ENCODE measurements at places on chromosomes 4 and X.

DNA sequence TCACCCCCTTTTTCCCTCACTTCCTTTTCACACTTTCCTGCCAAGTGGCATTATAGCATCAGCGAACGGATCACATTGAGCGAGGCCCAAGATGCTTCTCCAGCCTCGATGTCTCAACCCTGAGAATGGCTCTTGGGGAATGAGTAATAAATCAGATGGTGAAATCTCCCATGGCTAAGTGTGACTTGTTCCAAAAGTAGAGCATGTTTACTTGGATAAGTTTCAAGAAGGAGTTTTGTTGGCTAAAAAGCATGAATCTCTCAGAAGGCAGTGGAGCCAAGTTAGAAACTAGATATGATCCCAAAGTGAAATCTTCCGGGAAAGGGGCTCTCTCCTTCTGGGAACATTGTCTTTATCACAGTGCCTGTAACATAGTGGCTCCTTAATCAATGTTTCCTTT, 316.3 kb downstream of the CAMK2D start:
- no peak for DNase-seq

DNA sequence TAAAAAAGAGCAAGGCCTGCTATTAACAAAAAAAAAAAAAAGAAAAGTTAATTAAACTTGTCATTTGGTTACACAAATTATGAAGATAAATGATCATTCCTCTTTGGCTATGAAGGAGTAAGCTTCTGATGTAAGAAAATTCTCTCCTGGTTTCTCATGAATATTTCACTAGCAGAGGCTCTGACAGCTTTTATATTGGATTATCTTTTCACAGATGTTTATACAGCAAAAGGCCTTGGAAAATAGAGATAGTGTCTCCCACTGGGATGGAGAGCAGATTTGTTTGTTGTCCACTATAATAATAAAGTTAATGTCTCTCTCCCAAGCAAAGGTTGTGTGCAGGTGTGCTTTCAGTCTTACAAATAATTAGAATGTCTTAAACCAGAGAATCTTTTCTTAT, 40.7 kb upstream of the PDGFC start:
- no peak for DNase-seq

DNA sequence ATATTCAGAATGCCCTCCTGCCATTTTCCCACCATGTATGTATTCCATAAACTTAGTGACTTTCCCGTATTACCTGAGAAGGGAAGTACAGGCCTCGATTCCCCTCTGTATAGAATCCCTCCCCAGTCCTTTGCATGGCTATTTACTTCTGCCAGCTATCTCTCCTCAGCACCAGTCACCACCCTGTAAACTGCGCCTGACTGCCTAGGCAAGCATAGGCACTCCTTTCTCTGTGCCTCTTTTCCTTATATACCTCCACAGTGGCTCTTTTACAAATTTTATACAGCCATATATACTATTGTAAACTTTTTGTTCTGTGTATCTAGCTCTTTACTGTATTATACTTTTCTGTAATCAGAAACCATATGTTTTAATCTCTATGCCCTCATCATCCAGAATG, 130.9 kb upstream of the TET2 start:
- DNase-seq = no peak

DNA sequence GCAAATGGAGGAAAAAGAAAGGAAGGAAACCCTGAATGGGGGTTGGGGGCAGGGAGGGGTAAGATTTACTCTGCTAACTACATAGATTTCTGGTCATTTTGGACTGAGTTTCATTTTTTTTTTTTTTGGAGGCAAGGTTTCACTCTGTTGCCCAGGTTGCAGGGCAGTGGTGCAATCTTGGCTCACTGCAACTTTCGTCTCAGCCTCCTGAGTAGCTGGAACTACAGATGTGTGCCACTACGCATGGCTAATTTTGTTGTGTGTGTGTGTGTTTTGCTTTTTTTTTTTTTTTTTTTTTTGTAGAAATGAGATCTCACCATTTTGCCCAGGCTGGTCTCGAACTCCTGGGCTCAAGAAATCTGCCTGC, 223.5 kb downstream of the APBB2 start:
- no peak for DNase-seq

- DNase-seq = no peak
Observed at GRCh38 chrX:151984328-151984727, 9.9 kb upstream of the GABRE start.

- no peak for DNase-seq
Observed at GRCh38 chrX:48794911-48795515, 6.9 kb upstream of the HDAC6 start.

DNA sequence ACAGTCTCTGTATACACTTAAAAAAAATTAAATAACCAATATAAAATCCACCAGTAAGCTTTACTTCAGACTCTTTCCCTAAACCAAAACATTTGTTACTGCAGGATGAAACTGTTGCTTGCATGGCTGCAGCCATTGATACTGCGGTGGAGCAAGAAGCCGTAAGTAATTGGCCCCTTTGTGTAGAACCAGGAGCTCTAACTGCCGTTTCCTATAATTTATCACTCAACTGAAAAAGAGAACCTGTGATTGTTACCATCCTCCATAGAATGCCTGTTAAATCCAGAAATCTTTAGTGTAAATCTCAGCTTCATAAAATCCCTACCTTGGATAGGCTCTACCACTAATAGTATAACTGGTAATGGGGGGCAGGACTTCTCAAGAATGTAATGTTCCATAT, 62.6 kb downstream of the KIF4A start:
- DNase-seq = no peak

GRCh38 chrX:155094468-155095061, 23.3 kb downstream of the BRCC3 start:
- DNase-seq = peak; percentile 39

DNA sequence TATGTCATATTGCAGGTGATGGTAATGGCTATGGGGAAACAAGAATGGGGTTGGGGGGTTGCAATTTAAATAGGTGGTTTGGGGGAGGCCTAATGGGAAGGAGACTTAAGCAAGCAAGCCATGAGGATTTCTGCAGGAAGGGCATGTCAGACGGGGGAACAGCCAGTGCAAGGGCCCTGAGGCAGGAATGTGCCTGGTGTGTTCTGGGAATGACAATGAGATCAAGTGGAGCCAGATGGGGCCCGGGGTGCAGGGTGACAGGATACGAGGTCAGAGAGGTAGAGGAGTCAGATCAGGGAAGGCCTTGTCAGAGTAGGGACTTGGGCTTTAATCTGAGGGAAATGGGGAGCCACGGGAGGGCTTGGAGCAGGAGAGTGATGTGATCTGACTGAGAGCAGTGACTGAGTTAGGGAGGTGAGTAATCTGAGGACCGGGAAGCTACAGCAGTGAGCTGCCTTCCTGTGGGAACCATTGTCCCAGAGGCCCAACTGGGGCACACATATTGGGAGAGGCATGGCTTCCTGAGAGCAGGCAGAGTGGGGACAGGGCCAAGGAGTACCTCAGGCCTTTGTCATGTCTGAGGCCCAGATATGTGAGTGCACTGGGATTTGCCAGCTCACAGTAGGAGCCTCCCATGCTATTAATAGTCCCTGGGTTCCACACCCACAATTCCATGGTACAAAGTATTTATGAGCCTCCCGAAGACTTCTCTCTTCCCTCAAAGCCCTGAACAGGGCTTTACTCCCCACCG, 139.8 kb downstream of the BCOR start:
- DNase-seq = no peak

GRCh38 chr4:137474711-137475301, 57.5 kb downstream of the PCDH18 start:
- peak; percentile 6 for DNase-seq

- DNase-seq = no peak
Observed at GRCh38 chr4:54586320-54586955, 71.3 kb upstream of the KIT start.

DNA sequence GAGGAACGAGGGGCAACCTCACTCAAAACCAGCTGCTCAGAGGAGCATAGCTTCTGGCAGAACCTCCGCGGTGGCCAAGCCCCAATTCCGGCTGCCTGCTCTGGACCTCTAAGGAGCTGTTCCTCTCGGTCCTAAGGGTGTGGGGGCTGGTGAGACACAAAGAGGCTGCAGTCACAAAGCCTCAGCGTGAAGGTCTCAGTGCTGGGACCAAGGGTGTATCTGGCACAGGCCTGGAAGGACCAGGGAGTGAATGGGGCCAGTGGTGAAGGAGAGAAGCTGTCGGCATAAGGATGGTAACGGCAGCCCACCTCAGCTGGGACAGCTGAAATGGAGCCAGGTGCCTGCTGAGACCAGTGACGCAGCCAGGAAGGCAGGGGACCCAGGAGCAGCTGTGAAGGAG, 5.3 kb downstream of the PDE6B start:
- DNase-seq = no peak
